ENCODE measurements at places on chromosomes 1 and 21.

- no peak for DNase-seq
Measured at GRCh38 chr21:45496968-45497845, 45.0 kb downstream of the SLC19A1 start.

- DNase-seq = no peak
Measured at GRCh38 chr1:151403612-151404011, 4.2 kb downstream of the PSMB4 start.

- no peak for DNase-seq
Measured at GRCh38 chr1:54070171-54070837, 16.9 kb downstream of the TCEANC2 start.

GRCh38 chr1:17425806-17426600 is 13.5 kb downstream of the RCC2 start:
- DNase-seq = no peak

GRCh38 chr1:162856260-162856659 is 4.7 kb downstream of the CCDC190 start:
- no peak for DNase-seq

- DNase-seq = no peak
Measured at GRCh38 chr1:203175237-203175826, at the start of gene MYBPH. Gene MYBPH, minus strand, starts transcription at chr1:203175826. Its CDS starts 71 bp downstream, at chr1:203175755.

DNA sequence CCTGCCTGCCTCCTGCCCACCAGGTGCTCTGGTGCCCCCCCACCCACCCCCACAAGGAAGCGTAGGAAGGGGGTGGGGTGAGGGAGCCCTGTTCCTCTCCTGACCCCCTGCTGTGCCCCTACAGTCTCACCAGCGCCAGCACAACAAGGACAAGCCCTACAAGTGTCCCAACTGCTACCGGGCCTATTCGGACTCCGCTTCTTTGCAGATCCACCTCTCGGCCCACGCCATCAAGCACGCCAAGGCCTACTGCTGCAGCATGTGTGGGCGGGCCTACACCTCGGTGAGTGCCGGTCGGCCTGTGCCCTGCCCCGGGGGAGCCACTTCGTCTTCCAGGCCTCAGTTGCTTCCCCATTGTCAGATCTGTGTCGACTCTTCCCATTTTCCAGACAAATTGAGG is 25.9 kb downstream of the A3GALT2 start:
- no peak for DNase-seq

DNA sequence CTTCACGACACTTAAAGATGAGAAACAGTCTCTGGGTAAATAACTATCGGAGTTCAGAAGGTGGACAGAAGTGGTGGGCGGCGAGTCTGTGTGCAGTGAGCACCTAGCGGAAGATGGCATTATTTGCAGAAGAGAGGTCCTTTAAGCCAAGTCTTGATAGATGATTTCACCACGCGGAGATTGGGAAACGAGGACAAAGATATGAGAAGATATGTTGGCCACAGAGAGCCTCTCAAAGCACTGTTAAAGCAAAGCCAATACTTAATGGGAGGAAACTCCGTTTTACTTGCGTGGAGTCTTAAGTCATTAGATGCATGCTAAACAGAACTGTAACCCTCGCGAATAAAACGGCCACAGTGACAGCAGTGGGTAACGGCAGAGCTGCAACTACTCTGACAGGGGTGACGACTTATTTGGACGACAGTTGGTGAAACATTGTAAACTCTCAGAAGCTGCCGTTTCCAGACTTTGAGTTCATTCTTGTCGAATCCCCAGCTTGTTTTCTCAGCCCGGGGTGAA is 577 bp upstream of the CEP350 start:
- no peak for DNase-seq

GRCh38 chr1:1371746-1372711 is 3.0 kb downstream of the AURKAIP1 start:
- no peak for DNase-seq

DNA sequence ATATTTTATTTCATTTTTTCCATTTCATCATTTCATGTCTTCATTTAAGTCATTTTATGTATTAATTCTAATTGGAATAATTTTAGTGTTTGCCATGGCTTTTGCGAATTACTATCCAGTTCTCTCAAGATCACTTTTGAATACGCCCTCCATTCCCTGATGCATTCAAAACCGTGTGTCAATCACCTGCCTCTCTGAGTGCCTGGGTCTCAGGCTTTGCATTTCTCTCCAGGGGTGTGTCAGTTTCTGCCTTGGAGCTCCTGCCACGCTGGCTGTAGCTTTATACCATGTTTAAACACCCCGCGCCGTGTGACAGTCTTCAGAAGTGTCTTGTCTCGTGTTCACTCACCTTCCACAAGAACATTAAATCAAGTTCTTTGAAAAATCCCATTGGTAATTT is 7.4 kb upstream of the DNMT3L start:
- no peak for DNase-seq

DNA sequence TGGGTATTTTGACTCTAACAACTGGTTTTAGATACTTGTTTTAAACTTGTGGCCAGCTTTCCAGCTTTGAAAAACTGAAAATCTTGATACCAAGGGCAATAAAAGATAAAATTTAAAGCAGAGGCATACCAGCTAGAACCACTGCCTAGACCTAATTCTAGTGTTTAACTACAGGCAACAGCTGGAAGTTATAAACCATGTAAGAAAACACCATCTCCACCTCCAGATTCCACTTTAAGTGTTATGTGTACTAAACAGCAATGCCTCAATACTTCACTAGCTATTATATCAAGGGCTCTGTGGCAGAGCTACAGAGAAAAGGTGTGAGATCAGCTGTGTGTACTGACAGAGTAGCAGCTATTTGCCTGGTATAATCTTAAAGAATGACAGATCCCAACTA is 69.5 kb downstream of the LPAR3 start:
- DNase-seq = no peak

GRCh38 chr1:45205011-45205909 is 1.1 kb downstream of the ZSWIM5 start:
- no peak for DNase-seq

DNA sequence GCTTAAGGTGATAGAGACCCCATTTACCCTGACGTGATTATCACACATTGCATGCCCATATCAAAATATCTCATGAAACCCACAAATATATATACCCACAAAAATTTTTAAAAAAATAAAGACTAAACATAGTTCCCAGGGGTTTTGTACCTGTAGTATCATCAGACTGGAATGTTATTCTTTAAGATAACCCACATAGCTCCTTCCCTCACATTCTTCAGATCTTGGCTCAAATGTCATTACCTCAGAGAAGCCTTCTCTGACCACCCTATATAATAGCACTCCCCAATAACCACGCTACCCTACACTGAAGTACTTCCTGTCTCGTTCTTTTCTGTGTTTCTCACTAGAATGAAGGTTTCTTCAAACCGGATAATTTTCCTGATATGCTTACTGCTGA is 138.3 kb upstream of the SNX7 start:
- DNase-seq = no peak

DNA sequence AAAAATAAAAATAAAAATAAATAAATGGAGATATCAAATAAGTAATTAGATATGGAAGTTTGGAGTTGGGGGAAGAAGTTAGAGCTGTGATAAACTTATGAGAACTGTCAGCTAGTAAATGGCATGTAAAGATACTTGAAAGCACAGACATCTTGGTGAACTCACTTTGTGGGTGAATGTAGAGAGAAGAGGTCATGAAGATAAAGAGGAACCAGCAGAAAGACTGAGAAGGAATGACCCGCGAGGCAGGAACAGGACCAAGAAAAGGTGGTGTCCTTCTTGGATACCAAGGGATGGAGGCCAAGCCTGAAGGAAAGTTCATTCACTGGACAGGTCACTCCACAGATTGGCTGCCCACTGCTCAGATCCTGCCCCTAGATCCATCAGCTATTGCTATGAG is 4.7 kb upstream of the CAPZB start:
- no peak for DNase-seq

All from NCI-H1048 (cell line).